Kidney (tissue), 22 donors: ENCODE measurements at places on chromosomes 11 and 22. TPM values are rescaled to one million over a fixed set of nuclear protein-coding genes. Genes with fewer than 3 reads are reported as not detected.

DEUP1 gene
- 0.57 TPM for total RNA-seq

DNA sequence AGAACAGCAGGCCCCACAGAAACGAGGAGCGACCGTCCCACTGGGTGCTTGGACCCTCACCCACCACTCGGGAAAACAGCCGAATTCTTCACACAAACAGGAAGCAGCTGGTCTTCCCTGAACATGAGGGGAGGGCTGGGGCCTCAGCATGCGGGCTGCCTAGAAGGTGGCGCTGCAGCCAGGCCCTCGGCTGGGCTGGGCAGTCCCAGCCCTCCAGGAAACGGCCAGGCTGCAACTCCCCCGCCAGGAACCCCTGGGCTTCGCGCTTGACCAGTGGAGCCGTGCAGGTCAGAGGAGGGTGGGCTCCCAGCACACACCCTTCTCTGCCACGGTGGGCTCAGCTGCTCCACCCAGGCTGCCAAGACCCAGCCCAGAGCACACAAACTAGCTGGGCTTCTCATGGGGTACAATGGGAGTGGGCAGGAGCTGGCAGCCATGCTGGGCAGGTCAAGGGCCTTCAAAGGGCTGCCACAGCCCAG lies 29.6 kb downstream of the IGF2 start:
- no peaks in the 10 kb centered on the region for H3K36me3 ChIP-seq
- no peak overlapping the region for H3K4me3 ChIP-seq
- DNase-seq: peak; percentile 82
- no peak overlapping the region for H3K27ac ChIP-seq
- H3K4me1 ChIP-seq: no peaks in the 10 kb centered on the region
- no peaks in the 10 kb centered on the region for H3K27me3 ChIP-seq

GRCh38 chr22:35154937-35155387 lies 89.0 kb downstream of the ISX start:
- peak; percentile 69 for DNase-seq
- H3K4me3 ChIP-seq: no peak overlapping the region
- H3K27ac ChIP-seq: no peak overlapping the region
- no peaks in the 10 kb centered on the region for H3K36me3 ChIP-seq

DNA sequence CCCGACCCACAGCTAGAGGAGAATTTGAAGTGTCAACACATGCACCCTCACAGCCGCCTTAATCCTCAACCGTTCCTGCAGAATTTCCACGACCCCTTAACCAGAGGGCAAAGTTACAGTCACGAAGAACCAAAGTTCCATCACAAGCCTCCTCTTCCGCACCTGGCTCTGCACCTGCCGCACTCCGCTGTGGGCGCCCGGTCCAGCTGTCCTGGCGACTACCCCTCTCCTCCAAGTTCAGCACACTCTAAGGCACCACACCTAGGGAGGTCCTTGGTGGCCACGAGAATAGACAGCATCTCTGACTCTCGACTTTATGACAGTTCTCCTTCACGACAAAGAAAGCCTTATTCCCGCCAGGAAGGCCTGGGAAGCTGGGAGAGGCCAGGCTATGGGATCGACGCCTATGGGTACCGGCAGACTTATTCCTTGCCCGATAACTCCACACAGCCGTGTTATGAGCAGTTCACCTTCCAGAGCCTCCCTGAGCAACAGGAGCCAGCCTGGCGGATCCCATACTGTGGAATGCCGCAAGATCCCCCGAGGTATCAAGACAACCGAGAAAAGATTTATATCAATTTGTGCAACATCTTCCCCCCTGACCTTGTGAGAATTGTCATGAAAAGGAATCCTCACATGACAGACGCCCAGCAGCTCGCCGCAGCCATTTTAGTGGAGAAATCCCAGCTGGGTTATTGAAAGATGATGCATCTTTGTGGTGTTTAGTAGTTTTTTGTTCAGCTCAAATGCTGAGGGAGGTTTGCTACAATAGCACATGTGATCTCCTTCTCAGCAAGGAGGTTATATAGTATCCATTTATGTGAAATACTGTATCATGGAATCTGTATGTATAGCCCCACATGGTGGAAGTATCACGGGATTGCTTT lies 72.1 kb downstream of the ZC3H12C start:
- DNase-seq: no peak
- H3K27ac ChIP-seq: no peak overlapping the region
- no peak overlapping the region for H3K4me3 ChIP-seq
- H3K27me3 ChIP-seq: no peaks in the 10 kb centered on the region
- H3K4me1 ChIP-seq: no peaks in the 10 kb centered on the region

GRCh38 chr11:18853086-18853720 lies 61.6 kb upstream of the PTPN5 start:
- H3K4me3 ChIP-seq: no peak overlapping the region
- no peak overlapping the region for H3K27ac ChIP-seq
- H3K27me3 ChIP-seq: no peaks in the 10 kb centered on the region
- DNase-seq: no peak

DNA sequence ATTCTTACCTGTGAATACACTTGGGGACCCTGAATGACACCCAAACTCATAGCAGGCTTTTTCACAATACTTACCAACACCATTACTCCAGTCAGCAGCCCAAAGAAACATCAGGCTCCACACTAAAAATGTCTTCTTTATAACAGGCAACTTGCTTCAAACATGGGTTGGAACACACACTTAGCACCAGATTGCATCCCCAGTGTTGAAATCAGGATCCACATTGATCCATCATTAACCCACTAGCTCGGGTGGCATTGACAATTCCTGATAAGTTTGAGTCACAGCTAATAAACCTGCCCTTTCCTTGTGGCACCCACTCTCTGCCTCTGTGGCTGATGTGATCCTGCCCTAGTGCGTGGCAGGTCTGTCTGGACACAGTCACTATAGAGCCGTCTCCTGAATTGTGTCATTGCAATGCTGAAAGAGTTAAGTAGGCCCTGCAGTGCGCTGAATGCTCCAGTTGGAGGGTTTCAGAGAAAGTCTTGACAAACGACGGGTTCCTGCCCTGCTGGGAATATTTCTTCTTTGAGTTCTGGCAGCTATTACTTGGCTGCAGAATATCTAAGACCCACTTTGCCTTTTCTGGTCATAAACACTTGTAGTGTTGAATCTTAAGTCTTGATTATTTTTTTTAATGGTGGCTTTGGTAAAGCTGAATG lies 19.6 kb upstream of the C11orf96 start:
- peaks cover 5% of the 10 kb centered on the region for H3K36me3 ChIP-seq
- no peaks in the 10 kb centered on the region for H3K27me3 ChIP-seq
- H3K4me3 ChIP-seq: no peak overlapping the region
- H3K27ac ChIP-seq: peak overlapping the region; percentile 66

DNA sequence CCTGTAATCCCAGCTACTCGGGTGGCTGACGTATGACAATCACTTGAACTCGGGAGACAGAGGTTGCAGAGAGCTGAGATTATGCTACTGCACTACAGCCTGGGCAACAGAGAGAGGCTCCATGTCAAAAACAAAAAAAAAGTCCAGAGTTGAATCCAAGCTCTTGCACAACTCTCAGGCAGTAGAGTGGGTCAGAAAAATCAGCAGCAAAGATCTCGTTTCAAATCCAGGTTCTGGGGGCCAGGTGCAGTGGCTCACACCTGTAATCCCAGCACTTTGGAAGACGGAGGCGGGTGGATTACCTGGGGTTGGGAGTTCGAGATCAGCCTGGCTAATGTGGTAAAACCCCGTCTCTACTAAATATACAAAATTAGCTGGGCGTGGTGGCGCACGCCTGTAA lies 24.9 kb downstream of the CLPB start:
- no peak overlapping the region for H3K27ac ChIP-seq
- H3K4me1 ChIP-seq: peaks cover 15% of the 10 kb centered on the region
- no peaks in the 10 kb centered on the region for H3K27me3 ChIP-seq
- no peak overlapping the region for H3K4me3 ChIP-seq
- no peak for DNase-seq

GRCh38 chr11:95432714-95433503 lies 201.9 kb upstream of the SESN3 start:
- DNase-seq: no peak
- no peaks in the 10 kb centered on the region for H3K36me3 ChIP-seq
- H3K27me3 ChIP-seq: no peaks in the 10 kb centered on the region

- no peaks in the 10 kb centered on the region for H3K4me1 ChIP-seq
- DNase-seq: no peak
- no peak overlapping the region for H3K4me3 ChIP-seq
Observed at GRCh38 chr22:19218541-19219233, 40.2 kb upstream of the SLC25A1 start.
